Colonic mucosa (tissue), 4 donors: ENCODE measurements at places on chromosomes 7 and 10. TPM values are rescaled to one million over a fixed set of nuclear protein-coding genes. Genes with fewer than 3 reads are reported as not detected.
A peak's percentile ranks its signal among the peaks of the same experiment; 100 is the strongest.

GRCh38 chr7:143456992-143457793 is 13.9 kb downstream of the TAS2R60 start:
- DNase-seq = no peak

DNA sequence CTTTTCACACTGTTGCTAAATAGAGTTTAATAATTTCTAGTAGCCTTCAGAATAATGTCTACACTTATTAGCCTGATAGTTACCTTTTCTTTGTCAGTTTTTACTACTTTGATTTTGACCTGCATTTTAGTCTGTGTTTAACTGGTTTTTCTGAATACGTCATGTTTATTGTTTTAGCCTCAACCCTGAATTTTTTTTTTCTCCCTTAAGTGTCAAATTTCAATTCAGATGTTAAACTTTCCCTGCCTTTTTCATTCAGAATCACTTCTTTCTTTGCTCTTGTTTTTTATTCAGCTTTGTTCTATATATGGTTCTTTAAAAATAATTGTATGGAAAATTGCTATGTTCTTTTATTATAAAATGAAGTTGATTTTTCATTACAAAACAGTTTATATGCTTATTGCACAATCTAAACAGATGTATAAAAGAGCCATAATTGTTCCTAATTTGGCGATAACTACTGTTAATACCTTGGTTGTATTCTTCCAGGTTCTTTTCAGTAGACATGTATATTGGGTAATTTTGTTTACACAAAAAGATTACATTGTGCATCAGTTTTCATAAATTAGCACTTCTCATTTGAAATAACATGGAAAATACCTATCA is 159.7 kb downstream of the ADK start:
- DNase-seq = no peak

The HOXA7 gene
- total RNA-seq = 24.4 TPM

DNA sequence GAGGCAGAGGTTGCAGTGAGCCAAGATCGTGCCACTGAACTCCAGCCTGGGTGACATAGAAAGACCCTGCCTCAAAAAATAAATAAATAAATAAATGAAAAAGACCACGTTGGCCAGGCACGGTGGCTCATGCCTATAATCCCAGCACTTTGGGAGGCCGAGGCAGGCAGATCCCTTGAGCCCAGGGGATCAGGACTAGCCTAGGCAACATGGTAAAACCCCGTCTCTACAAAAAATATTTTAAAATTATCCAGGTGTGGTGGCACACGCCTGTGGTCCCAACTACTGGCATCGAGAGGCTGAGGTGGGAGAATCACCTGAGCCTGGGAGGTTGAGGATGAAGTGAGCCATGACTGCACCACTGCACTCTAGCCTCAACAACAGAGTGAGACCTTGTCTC is 116.7 kb upstream of the PDLIM1 start:
- no peak for DNase-seq

- DNase-seq = no peak
Observed at GRCh38 chr10:50882540-50882983, 2.9 kb downstream of the A1CF start.

The TLX1 gene
- 0.52 TPM for total RNA-seq

- no peak for DNase-seq
Observed at GRCh38 chr10:123645615-123646014, 20.5 kb upstream of the GPR26 start.

The NFE2L3 gene
- 13.0 TPM for total RNA-seq

DNA sequence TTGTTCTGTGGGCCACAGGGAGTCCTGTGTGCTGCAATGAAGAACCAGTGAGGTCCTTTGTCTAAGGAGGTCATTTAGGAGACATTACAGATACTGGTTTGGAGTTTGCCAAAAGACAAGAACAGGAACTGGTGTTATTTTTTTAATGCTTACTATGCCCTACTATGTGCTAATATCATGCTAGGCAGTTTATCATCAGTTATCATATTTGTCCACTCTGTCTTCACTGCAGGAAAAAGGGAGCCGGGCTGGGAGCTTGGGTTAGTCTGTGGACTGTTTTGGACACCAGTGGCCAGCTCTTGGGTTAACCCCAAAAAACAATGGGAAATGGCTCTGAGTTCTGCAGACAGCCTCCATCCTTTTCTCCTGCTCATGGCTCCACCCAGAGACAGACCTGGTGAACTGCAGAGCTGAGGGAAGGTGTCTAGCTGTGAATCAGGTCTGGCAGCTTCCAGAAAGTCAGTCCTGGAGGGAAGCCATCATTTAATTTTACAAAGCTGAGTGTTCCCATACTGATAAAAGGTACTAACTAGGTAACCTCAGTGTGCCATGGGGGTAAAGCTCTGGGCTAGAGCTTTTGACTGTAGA is 101.2 kb upstream of the ZNF746 start:
- DNase-seq = peak; percentile 36

GRCh38 chr10:110641256-110641655 is 2.9 kb upstream of the RBM20 start:
- DNase-seq = no peak

DNA sequence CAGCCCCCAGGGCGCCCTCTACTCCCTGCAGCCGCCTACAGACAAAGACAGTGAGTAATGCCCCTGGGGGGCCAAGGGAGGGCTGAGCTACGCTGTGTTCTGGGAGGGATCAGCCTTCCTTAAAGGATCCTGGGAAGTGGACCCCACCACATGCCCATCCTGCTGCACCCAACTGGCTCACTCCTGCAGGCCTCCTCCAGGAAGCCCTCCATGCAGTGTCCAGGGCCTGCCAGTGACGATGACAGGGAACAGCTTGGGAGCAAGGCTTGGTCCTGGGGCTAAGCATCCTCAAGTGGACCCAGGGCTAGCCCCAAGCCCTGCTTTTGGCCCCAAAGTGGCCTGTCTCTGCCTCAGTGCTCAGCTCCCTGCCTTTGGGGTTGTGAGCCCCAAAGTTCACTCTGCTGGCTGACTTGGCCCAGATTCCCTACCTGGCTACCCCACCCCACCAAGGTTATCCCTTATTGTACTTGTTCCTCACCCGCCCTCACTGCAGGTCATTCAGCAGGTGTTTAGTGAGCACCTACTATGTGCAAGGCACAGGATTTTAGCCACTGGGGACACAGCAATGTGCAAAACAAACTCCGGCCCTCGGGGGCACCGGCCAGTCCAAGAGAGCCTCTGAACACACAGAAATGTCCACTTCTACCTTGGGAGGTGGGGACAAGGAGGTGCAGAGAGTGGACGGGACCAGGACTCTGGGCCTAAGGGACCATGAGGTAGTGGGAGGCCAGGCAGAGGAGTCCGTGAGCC is 83.5 kb downstream of the MYL10 start:
- no peak for DNase-seq

The TYSND1 gene
- total RNA-seq = 13.1 TPM

DNA sequence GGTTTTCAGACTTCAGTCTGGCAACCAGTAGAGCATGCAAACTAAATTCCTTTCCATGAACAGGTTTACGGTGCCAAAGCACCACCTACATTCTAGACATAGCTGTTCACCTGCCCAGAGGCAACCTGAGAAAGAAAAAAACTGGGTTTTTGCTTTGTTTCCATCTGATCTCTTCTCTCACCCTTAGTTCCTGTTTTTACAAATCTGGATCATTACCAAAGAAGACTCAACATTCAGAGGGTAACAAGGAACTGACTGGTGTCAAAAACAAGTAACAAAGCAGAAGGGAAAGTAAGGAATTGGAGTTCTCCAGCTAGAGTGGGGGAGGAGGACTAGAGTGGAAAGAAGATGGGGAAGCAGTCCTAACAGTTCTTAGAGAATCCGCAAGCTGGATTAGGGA is 36.4 kb downstream of the CPVL start:
- DNase-seq = no peak

GRCh38 chr10:62001898-62002297 is 100.4 kb downstream of the ARID5B start:
- no peak for DNase-seq

The PNLIPRP3 gene
- not detected for total RNA-seq

GRCh38 chr10:65891073-65891981 is 1034.5 kb upstream of the LRRTM3 start:
- DNase-seq = no peak

The TMEM229A gene
- total RNA-seq = not detected

DNA sequence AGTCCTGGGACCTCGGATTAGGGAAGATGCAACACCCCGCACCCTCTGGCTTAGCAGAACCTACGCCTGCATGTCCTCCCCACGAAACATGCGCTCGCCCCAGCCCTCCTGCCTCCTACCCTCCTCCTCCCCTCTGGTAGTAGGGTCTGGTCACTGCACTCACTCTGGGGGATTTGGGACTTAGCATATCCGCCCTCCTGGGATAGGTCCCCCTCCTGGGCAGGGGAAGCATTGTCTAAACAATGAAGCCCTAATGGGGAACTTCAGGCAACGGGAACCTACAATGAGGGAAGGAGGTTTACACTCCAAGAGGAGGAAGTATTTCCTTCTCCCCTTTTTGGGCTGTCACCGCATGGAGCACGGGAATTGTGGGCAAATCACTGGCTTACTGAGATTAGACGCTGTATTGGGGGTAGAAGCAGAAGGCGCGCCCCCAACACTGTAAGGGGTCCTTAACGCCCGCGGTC is 892 bp downstream of the CRHR2 start:
- DNase-seq = no peak

The ARHGAP22 gene
- 0.86 TPM for total RNA-seq

DNA sequence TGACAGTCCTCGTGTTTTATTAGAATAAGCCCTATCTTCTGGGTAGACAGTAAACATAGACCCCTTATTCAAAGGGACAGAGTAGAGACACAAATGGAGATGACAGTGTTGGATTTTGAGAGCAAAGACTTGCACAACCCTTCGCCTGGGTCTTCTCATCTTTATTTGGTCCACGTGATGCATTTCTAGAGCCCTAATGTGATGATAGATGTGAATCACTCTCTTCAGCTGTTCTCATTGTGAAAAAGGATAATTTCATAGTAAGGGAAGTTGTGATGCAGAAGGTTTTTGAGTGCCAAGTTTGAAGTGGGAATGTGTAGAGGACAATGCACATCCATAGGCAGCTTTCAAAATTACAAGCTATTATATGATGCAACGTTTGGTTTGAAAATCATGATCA is 86.3 kb downstream of the CREB5 start:
- DNase-seq = no peak

The KCNH2 gene
- 8.8 TPM for total RNA-seq
